ENCODE measurements at places on chromosomes 12 and 14. TPM values are rescaled to one million over a fixed set of nuclear protein-coding genes. Genes with fewer than 3 reads are reported as not detected.

The AKAP6 gene
- total RNA-seq, result 17.8 TPM

The RAD9B gene
- total RNA-seq, result 0.93 TPM

The POP5 gene
- 28.4 TPM for total RNA-seq

The ERP27 gene
- total RNA-seq, result 14.0 TPM

The SERPINA3 gene
- total RNA-seq, result 0.29 TPM

The KRT2 gene
- total RNA-seq, result not detected

The KRT73 gene
- total RNA-seq, result not detected

The NIN gene
- 27.9 TPM for total RNA-seq

The PTPRR gene
- total RNA-seq, result 0.64 TPM

The SLC2A14 gene
- total RNA-seq, result 0.64 TPM

The VWF gene
- total RNA-seq, result 34.8 TPM

The GPR65 gene
- 0.99 TPM for total RNA-seq

The IGFBP6 gene
- total RNA-seq, result 32.1 TPM

The WNT1 gene
- total RNA-seq, result not detected

The TAS2R14 gene
- 8.2 TPM for total RNA-seq

The STAC3 gene
- total RNA-seq, result 83.0 TPM

Measured in metanephros (tissue), 2 donors.